NCI-H2029 (cell line): ENCODE measurements at places on chromosomes 4 and X.

DNA sequence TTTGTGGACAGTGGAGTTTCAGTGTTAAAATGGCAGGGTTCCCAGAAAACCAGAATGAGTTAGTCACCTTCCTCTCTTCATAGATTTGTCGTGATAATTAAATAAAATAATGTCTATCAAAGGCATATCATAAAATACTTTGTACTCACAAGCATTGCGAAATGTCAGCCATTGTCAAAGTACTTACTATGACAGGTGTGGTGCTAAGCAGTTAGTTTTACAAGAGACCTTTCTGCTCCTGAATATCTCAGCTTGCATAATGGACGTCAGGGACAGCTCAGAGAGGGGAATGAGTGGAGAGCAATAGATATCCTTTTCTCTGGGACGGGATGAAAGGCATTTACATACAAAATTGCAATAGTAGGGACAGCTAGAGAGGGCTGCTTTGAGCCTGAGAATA lies 560.9 kb downstream of the KCNIP4 start:
- DNase-seq: no peak

- DNase-seq: no peak
Observed at GRCh38 chrX:130719413-130719812, 183.6 kb downstream of the ENOX2 start.

GRCh38 chr4:107970063-107970798 lies 19.5 kb upstream of the HADH start:
- no peak for DNase-seq

DNA sequence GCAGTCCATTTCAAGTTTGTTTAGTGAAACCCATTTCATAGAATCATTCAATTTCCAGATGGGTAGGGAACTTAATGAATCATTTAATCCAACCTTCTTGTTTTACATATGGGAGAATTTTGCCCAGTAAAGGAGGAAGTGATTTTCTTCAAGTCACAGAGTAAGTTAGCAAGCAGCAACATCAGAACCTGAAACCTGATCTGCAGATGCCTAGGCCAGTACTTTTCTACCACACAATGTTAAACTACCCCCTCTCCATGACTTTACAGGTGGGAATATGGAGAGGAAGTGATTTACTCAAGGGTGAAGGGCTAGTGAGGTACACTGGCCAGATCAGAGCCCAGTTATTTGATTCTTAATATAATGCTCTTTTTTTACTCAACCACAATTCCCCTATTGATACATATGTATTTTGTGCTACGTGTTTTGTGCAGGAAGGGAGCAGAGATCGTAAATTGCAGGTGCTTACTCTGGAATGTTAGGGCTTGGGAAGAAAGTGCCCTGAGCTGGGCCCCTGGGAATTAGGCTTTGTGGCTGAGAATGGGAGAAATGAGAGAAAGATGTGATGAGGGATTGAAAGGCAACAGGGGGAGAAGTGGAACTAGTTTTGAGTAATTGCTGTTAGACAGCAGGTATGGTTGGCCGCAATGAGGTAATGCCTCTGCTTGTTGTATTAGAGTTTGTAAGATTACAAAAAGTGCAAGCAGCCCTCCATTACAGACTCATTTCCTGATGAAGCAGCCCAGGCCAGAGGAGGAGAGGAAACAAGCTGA lies 6.8 kb downstream of the LHFPL1 start:
- no peak for DNase-seq

- no peak for DNase-seq
Observed at GRCh38 chr4:11698846-11699590, 270.3 kb upstream of the HS3ST1 start.

DNA sequence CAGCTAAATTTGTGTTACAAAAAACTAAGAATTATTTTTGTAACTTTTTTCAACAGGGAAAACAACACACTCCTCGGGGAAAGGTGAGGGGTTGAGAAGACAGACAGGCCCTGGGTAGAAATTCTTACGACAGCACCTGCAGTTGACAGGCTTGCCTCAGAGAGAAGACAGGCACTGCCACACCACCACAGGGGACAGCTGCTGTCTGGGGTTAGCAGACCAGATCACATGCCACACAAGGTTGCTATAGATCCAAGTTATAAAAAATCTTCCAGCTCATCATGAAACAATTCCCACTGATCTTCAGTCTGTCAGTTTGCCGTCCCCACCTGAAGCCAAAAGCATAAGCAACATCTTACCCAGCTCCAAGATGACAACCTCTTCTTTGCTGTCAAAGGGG lies 143.2 kb upstream of the ZCCHC13 start:
- no peak for DNase-seq

- DNase-seq: no peak
Observed at GRCh38 chr4:3353752-3354454, 61.1 kb downstream of the RGS12 start.

DNA sequence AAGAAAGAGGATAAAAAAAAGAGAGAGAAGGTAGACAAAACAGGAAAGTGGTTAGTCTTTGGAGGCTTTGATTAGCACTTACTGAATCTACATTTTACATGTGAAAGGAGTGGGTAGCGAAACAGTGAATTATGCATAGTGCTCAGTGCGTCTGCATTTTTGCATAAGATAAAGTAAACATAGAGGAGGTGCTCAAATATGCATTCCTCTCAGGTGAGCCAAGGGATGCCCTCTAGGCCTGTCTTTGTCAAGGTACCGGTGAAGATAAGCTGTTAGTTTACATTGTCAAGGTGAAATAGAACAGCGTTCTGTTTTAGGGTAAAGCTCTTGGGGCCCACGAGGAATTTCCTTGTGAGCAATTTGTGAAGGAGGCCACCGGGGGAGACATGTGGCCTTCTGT lies 260.6 kb downstream of the TRIML1 start:
- no peak for DNase-seq

DNA sequence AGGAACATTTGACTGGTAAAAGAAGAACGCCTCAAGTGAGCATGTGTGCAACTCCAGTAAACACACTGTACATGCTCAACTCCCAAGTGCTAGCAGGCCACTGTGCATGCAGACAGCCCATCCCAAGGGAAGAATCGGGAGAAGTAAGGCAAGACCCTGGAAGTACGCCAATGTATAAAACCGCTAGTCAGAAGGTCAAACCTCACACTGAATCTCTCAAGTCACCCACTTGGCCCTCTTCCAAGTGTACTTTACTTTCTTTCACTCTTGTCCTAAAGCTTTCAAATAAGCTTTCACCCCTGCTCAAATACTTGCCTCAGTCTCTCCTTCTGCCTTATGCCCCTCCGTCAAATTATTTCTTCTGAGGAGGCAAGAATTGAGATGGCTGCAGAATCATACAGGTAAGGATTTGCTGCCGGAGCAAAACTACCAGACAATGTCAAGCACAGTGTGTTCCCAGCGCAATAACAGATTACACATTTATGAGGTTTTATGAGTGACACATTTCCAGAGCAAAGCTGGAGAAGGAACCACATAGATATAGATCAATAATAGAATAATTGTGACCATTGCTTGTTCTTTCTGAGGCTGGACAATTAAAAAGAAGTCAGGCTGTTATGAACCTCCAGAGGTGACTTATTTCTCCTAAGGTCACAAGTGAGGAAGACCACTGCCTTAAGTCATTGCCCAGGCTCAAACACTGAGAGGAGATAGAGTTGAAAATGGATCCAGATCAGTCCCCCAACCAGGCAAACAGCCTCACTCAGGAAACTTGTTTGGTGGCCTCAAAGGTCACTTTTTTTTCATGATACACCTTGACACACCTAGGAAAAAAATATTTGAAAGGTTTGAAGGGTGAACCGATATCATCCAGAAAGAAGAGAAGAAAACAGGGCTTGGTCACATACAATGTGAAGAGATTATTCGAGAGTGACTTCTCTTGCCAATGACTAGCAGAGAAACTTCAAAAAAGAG lies 26.3 kb downstream of the CXCL1 start:
- DNase-seq: no peak

- no peak for DNase-seq
Observed at GRCh38 chr4:80322716-80323115, 12.8 kb upstream of the CFAP299 start.

GRCh38 chrX:1481636-1482529 lies 29.2 kb upstream of the ASMTL start:
- DNase-seq: no peak

GRCh38 chr4:174222266-174222872 lies 61.1 kb downstream of the FBXO8 start:
- no peak for DNase-seq

- DNase-seq: no peak
Observed at GRCh38 chr4:65195666-65196065, 474.6 kb downstream of the EPHA5 start.

GRCh38 chr4:20065952-20066351 lies 185.8 kb upstream of the SLIT2 start:
- DNase-seq: no peak

DNA sequence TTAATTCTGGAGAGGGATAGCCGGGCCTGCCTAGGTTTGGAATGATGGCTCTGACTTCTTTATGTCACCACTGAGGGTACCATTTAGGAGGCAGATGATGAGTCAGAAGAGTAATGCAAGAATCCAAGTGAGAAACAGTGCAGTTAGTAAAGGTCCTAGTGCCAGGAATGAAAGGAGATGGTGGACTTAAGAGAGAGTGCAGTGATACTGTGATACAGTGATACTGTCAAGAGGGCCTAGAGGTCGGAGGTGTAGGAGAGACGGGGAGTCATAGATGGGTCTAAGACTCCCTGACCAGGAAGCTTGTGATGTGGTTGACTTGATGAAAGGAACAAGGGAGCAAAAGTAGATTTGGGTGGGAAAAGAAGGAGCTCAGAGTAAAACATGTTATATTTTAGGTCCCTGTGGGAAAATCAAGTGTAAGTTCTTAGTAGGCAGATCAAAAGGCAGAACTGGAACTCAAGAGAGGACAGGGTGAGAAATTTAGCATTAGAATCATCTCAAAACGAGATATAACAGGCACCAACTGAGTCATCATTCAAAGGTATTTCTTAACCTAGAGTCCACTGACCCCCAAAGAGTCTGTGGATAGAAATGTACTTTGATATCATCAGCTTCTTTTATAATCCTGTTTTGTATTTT lies 85.0 kb downstream of the NFKB1 start:
- no peak for DNase-seq

DNA sequence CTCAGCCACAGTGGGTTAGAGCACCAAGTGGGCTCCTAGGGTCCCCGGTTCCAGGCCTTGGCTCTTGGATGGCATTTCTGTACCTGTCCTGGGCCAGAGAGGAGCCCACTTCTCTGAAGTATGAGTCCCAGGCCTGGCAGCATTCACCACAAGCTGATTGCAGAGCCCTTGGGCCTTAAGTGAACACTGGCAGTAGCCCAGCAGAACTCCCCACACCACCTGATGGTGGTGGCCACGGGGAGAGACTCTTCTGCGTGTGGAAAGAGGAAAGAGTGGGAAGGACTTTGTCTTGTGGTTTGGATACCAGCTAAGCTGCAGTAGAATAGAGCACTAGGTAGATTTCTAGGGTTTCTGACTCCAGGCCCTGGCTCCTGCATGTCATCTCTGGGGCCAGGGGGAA lies 104.8 kb downstream of the DLG3 start:
- DNase-seq: no peak

DNA sequence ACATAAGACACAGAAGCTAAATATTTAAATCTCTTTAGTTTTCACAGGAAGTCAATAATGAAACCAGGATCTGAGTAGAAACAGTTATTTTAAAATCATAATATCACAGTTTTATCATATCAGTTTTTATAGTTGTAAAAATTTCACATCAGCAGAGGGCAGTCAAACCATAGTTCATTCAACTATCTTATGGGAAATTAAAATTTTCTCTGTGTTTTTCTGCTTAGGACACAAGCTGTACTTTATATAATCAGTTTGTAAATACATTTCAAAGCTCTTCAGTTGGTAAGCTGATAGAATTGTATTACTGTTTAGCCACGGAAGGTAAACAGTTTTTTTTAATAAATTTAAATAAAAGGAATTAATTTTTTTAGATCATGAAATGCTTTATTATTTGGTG lies 204.8 kb upstream of the NUDT6 start:
- DNase-seq: no peak

GRCh38 chrX:13864264-13864663 lies 47.4 kb upstream of the GPM6B start:
- no peak for DNase-seq

DNA sequence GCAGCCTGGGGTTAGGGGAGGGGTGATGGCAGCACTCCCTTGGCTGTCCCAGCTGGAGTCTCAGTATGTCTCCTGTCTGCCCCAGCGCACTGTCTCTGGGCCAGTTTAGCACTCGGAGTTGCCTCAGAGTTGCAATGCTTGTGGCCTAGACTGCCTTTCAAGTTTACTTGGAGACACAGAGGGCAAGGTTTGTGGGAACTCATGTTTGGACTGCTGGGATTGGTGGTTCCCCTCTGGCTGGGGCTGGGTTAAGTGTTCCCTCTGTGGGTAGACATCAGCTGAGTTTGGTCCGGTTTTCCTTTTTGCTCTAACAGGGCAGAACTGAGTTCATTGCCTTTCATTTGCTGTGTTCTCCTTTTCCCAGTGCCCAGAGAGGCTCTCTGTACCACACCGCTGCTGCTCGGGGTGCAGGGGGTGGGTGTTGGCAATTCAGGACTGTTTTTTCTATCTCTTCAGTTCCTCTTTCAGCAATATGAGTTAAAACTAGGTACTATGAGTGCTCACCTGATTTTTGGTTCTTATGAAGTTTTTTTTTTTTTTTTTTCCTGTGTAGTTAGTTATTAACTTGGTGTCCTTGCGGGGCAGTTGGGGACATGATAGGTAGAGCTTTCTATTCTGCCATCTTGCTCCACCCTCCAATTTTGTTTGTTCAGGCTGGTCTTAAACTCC lies 17.2 kb downstream of the RAB33B start:
- DNase-seq: no peak

GRCh38 chrX:134715930-134716619 lies 57.8 kb upstream of the PLAC1 start:
- no peak for DNase-seq

DNA sequence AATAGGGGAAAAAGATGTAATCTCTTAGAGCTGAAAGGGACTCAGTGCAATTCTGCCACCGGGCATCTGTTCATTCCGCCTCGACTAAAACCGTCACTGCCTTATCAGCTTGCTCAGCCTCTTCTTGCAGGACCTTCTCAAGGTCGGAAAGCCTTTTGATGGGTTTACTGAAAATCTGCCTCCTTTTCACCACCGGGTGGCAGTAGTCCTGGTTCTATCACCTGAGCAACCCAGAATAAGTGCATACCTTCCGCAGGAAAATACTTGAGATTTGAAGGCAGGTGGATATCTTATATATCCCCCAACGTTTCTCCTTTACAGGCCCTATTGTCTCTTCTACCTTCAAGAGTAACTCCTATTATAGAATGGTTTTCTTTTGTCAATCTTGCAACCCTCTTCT lies 103.4 kb upstream of the PAK3 start:
- no peak for DNase-seq
